Activated T-cell treated with anti-CD3 and anti-CD28 coated beads, Interleukin-2, amount 50 U/mL, for 4 hours (primary cell): ENCODE measurements at places on chromosomes 11 and 22.

GRCh38 chr11:95337972-95338429 is 107.0 kb upstream of the SESN3 start:
- DNase-seq = no peak

DNA sequence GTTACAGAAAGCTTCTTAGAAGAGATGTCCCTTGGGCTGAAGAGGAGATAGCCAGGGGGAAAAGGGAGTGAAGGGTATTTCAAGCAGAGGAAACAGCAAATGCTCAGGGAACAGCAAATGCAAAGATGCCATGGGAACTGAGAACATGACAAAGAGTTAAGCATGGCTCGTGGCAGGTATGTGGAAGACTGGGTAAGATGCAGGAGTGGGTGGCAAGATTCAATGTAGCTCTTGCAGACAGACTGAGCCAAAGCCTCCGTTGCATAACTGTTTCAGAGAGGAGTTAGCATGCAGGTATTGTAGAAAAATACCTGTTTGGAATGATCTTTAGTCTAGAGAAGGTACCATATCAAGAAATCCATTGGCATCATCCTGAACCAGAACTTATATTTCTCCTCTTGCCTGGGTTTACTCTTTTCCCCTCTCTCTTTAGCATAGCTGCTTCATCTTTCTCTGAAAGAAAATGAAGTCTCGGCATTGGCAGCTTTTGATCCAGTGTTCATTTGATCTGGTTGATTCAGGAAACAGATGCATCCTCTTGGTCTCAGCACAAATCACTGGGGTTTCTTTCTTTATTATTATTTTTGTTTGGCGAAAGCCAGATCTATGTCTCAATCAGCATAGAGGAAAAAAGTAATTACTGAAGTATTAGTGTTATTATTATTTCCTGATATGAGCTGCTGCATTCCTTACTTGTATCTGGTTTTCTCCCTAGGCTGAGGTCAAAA is 41.7 kb upstream of the NUP160 start:
- DNase-seq = no peak

DNA sequence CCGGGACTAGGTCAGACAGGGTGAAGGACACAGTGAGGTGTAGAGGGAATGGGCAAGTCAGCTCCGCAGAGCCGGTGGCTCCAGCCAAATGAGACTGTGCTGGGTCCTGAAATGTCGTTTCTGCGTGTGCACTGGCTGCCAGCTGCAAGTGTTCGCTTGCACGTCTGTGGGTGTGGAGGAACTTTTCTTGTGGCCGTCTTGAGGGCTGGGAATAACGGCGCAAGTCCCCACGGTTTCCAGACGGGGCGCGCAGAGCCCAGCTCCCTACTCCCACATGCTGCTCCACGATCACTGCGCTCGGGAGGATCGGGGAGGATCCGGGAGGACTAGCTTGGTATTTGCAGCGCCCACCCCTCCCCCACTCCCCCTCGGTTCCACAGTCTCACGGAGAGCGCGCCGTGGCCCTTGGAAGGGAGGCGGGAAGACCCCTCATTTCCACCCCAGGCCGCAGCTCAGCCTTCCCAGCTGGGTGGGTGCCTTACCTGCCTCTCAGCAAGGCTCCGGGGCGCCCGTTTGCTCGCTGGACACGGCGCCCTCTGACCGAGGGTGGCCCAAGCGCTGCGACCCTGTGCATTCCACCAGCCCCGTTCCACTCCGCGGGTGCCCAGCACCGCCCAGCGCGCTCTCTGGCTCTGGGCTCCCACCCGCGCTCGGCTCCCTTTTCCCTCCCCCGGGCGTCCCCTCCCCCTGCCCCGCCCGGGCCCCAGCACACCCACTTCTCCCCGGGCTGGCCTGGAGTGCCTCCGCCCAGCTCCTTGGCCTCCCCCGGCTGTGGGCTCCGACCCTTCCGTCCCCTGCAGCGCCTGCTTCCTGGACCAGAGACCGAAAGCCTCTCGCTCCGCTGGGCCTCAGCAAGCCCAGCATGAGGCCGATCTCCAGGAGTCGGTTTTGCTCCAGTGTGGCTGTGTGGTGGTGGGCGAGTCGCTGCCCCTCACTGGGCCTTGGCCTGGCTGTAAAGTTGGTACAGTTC is at the start of gene KCNE3:
TSS of gene KCNE3 (minus strand) at position 634 of the 970 bp plus-strand sequence. CDS start 9,986 bp downstream, outside the sequence.
- DNase-seq = no peak

GRCh38 chr11:116788534-116788933 is 711 bp upstream of the ZPR1 start:
- DNase-seq = no peak

- DNase-seq = no peak
Measured at GRCh38 chr22:30228509-30229359, 17.8 kb downstream of the LIF start.

GRCh38 chr11:445765-446588 is 4.1 kb upstream of the PTDSS2 start:
- DNase-seq = no peak

DNA sequence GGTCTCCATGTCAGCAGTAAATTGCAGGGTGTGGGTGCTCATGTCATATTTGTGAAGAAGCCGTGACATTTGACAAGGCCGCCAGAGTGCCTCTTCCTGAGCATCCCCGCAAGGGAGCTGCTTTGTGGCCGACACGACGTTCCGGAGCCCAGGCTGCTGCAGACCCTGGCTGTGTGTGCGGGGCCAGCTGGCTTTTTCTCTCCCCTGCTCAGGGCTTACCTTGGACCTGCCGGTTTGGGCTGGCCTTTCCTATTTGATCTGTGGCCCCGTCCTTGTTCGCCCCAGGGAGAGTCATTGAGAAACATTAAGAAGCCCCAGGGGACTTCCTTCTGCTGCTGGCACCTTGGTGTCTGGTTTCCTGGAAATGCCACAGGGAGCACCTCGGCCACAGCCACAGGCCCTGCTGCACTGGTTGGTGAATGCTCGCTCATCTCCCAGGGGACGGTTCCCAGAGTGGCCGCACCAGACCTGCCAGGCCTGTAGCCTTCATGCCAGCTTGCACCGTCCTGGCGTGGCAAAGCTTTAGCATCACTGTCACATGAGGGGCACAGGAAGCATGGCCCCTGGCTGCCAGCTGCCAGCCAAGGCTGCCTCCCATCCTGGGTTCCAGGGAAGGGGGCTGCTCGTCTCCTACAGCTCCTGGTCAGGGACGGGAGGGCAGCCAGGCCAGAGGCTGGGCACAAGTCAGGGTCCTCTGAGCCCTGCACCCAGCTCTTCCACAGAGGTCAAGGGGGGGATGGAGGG is 5.4 kb downstream of the GRK2 start:
- peak; percentile 40 for DNase-seq

GRCh38 chr11:29452146-29452545 is 564.7 kb downstream of the KCNA4 start:
- no peak for DNase-seq

- DNase-seq = no peak
Measured at GRCh38 chr11:86681483-86681756, 9.0 kb upstream of the ME3 start.

DNA sequence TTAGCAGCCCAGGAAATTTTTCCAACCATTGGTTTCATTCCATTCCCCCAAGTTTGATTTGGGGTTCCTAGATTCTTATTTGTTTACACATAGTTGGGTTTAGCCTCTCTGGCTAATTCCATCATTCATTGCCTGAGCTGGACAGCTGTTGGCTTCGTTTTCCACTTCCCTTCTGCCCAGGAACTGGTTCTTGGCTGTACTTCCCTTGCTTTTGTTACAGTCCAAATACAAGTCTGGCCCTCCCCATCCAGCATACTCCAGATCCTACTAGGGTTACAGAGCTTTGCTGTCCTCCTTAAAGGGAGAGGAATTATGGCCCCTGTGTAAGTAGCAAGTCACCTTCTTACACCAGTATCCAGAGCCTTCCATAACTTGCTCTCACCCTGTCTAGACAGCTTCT is 356.3 kb downstream of the FAT3 start:
- DNase-seq = no peak

DNA sequence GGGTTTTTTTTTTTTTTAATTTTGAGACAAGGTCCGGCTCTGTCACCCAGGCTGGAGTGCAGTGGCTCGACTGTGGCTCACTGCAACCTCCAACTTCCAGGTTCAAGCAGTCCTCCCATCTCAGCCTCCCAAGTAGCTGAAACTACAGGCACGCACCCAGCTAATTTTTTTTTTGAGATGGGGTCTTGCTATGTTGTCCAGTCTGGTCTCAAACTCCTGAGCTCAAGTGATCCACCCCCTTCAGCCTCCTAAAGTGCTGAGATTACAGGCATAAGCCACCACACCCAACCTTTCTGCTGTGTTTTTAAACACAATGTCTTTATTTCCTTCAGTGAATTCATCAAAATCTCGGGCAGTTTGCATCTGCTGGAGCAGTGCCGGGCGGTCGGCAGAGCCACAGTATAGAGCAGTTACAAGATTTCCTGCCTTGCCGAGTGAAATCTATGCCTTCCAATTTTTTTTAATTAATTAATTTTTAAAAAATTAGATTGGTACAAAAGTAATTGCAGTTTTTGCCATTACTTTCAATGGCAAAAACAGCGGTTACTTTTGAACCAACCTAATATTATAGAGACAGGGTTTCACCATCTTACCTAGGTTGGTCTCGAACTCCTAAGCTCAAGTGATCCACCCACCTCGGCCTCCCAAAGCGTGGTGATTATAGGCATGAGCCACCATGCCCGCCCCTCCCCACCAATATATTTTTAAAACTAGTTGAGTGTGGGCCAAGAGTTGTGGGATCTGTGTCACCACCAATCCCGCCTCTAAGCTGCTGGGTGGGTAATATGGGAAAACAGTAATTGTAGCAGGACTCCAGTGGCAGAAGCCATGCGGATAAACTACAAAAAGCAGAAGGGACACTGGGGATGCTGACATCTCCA is 2.7 kb upstream of the ACY3 start:
- DNase-seq = no peak

GRCh38 chr11:120134106-120134930 is 3.6 kb downstream of the TRIM29 start:
- no peak for DNase-seq

- no peak for DNase-seq
Measured at GRCh38 chr11:83438438-83438837, 152.3 kb upstream of the CCDC90B start.

- DNase-seq = no peak
Measured at GRCh38 chr22:45504373-45505341, 2.0 kb downstream of the FBLN1 start.

DNA sequence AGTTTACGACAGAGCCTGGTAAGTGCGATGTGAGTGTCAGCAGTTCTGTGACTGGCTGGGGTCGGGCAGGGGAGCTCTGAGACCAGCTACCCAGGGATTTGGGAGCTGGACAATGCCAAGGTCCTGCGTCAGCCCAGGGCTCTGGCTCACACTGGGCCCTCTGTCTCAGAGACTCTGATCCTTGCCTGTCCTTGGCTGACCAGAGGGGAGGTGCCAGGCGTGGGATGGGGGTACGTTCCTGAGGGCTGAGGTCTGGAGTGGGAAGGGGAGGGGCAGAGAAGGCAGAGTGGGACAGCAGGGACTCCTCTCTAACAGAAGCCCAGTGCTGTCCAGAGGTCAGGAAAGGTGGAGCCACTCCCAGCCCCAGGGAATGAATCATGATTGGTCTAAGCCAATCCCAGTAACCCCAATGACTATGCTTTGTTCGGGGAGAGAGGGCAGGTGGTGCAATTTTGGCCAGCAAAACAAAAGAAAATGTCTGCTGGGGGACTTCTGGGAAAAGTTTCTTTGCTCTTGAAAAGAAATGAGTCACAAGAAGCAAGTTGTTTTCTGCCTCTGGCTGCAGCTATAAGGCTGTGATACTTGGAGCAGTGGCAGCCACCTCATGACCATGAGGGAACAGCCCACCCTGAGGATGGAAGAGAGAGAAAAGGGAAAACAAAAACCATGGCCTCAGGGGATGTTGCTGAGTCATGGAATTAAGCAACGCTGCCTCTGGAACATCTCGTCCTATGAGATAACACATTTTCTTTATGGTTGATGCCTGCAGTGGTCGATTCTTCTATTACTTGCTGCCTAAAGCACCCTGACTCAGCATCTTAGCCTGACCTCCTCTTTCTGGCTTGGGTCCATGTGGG is 108.3 kb downstream of the CHST1 start:
- DNase-seq = no peak

DNA sequence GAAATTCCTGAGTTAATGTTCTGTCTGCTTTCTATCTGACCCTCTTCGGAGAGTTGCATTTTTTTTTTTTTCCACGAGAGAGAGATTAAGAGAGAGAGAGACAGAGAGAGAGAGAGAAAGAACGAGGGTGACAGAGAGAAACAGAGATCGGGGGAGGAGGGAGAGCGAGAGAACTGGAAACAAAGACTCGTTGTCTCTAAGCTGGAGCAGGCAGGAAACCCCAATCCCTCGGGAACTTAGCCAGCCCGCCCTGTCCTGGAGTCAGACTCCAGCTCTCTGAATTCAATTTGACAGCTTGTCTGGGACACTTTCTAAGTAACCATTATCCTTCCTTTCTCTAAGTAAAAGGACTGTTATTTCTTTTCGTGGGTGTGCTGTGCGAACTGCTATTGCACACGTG is 76.9 kb downstream of the KCNJ1 start:
- no peak for DNase-seq

DNA sequence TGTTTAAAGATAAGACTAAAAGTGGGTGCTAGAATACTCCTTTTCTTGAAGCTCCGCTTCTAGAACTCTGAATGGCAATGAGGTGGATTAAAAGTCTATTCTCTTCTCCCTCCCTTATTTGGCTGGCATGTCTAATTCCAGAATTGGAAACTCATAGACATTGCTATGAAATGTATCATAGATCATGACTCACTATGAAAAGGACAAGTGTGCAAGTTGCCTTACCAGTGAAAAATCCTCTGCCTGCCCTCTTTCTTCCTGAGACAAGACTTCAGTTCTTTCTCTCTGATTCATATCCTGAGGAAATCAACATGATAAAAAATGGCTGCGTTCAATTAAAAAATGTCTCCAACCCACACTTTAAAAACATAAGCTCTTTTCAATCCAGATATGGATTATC is 73.2 kb upstream of the BLID start:
- DNase-seq = no peak

DNA sequence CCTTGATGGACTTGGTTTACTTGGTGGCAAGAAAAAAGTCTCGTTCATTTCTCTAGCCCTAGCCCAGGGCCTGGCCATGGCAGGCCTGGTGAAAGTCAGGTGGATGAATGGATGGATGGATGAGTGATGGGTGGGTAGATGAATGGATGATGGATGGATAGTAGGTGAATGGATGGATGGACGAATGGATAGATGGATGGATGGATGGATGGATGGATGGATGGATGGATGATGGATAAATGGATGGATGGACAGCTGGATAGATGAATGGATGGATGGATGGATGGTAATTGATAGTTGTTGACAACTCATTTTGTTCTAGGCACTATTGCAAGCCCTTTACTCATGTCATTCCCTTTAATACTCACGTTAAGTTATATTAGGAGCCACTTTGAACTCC is 86.1 kb upstream of the ANO1 start:
- no peak for DNase-seq

GRCh38 chr22:45261407-45262088 is 20.9 kb upstream of the KIAA0930 start:
- no peak for DNase-seq

GRCh38 chr11:110908401-110909105 is 196.3 kb upstream of the ARHGAP20 start:
- DNase-seq = no peak

GRCh38 chr11:110512026-110512425 is 82.3 kb downstream of the FDX1 start:
- DNase-seq = no peak
